Left lung (tissue), 14 donors: ENCODE measurements at places on chromosomes 16 and 17. TPM values are rescaled to one million over a fixed set of nuclear protein-coding genes. Genes with fewer than 3 reads are reported as not detected.

GRCh38 chr16:87266846-87267245, 50.3 kb downstream of the C16orf95 start:
- H3K36me3 ChIP-seq, result no peaks in the 10 kb centered on the region
- no peak for DNase-seq
- H3K4me3 ChIP-seq, result no peak overlapping the region
- H3K27ac ChIP-seq, result no peak overlapping the region
- no peaks in the 10 kb centered on the region for H3K27me3 ChIP-seq

GRCh38 chr17:78276098-78276887, 44.9 kb downstream of the TMEM235 start:
- DNase-seq, result no peak
- H3K27me3 ChIP-seq, result peaks cover 6% of the 10 kb centered on the region

GRCh38 chr17:74759243-74759801, 10.9 kb downstream of the NHERF1 start:
- DNase-seq, result no peak
- H3K36me3 ChIP-seq, result peaks cover 9% of the 10 kb centered on the region

The NRN1L gene
- total RNA-seq, result 1.7 TPM

The ENKD1 gene
- 11.2 TPM for total RNA-seq

The TADA2A gene
- 16.3 TPM for total RNA-seq

The CLDN9 gene
- total RNA-seq, result 2.2 TPM

The ZNF319 gene
- total RNA-seq, result 10.7 TPM
